ENCODE measurements at places on chromosomes 2 and 18.

- no peak for DNase-seq
These were observed 793.9 kb downstream of the SUCLG1 start for GRCh38 chr2:83665154-83665553.

DNA sequence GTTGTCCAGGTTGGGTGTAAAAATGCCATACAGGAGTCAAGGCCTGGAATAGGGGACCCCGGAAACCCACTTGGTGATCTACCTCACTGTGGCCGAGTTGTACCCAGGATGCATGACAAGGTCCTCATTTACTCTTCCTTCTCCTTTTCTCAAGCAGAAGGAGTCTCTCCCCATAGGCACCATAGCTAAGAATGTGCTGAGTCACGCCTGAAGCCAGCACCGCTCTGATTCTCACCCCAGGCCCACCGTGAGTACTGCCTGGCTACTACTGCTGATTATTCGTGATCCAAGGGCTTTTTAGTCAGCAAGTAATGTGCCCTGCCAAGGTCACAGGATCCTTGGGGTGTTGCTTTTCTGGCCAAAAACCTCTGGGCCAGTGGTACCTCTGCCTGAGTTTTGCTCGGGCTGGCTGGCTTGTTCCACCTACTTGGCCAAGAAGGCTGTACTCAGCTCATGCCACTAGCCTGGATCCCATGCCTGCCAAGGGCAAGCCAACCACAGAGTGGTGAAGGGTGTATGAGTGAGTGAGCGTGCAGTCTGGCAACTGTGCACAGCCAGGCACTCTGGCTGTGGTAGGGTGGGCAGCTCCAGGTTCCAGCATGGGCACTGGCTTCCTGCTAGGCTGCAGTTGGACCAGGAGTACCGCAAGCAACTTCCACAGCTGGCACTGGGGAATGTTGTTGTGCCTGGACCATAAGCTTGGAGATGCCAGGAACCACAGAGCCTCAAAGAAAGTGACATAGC, 650.1 kb upstream of the VRK2 start:
- no peak for DNase-seq

DNA sequence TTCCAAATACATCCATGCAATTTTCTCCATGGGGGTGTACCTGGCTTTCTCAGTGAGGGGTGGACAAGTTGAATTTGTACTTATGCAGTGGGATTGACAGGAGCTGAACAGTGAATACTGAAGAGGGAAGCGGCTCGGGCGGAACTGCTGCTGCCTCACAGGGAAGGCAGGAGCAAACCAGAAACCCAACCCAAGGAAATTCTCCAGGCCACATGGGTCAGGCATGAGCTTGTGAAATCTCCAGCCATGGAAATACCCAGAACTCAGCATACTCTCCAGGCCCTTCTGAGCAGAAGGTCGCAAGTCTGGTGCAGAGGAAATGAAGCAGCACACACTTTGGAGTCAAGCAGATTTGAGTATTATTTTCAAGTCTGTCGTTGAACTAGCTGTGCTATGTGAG, 26.5 kb upstream of the INO80C start:
- no peak for DNase-seq

- no peak for DNase-seq
These were observed 232.0 kb downstream of the SH3BP4 start for GRCh38 chr2:235183786-235184185.

- DNase-seq, result no peak
These were observed 248.7 kb downstream of the ZNF385B start for GRCh38 chr2:179612591-179613298.

- DNase-seq, result no peak
These were observed 222.9 kb upstream of the AGAP1 start for GRCh38 chr2:235270956-235271355.

GRCh38 chr2:214651451-214651850, 158.0 kb downstream of the BARD1 start:
- no peak for DNase-seq

DNA sequence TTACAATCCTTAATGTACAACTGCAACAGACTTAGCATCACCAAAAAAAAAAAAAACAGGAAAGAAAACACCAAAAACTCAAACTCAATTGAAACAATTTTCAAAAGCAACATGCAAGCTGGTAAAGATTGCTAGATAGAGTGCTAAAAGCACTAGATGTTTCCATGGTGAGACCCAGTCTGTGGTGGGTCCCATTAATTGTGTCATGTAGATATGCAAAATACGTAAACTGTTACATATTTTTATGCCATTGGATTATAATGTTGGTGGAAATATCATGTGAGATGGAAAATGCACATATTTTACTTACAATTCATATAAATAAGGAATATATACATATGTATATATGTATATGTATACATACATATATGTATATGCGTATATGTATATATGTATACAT, 30.5 kb downstream of the CSRNP3 start:
- DNase-seq, result no peak

GRCh38 chr2:63992061-63992685, 27.1 kb downstream of the VPS54 start:
- no peak for DNase-seq

DNA sequence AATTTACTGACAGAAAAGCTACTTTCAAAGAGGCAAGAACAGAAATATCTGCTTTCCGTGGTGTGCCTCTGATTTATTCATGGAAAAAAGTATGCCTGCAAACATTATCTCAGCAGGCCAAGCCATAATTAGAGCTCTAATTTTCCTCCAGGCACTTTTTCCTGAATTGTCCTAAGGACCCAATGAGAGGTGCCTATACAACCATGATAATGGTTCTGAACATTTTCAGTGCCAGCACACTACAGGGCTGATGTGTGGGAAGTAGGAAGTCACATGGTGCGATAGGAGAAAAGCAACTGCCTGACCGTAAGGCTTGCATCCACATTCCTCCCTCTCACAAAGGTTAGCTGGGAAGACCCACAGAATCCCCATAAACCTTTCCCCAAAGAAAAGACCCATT, 45.9 kb upstream of the EGR4 start:
- no peak for DNase-seq

GRCh38 chr2:53576166-53576565, 191.4 kb upstream of the CHAC2 start:
- no peak for DNase-seq

DNA sequence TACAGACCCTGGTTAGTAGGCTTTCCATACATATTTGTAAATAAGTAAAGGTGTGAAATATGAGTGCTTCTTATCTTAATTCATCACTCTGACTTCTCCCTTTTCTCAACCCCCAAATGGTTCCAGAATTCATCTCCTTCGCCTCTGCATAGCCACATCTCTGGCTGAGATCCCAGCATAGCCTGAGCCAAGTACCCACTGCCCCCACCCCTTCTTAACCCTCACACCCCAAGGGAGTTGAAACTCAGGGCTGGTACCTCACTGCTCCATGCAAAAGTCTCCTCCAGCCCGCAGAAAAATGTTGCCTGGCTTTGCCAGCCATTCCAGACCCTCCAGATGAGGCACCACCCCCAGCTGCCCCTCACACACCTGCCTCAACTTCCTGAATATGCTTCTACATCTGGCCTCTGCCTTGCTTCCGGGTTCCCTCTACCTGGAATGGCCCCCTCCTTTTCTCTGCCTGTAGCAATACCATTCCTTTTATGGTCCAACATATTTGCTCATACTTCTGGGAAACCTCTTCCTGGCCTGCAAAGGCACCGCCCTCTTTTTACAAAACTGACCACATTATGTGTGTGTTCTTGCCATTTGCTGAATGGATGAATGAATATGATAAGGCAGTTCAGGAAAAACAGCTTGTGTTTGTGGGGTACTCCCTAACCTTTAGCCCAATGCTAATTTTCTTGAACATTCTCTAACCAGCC, 112.8 kb downstream of the CELF4 start:
- no peak for DNase-seq

- DNase-seq, result peak; percentile 28
These were observed 27.3 kb downstream of the GKN2 start for GRCh38 chr2:68925295-68925896.

DNA sequence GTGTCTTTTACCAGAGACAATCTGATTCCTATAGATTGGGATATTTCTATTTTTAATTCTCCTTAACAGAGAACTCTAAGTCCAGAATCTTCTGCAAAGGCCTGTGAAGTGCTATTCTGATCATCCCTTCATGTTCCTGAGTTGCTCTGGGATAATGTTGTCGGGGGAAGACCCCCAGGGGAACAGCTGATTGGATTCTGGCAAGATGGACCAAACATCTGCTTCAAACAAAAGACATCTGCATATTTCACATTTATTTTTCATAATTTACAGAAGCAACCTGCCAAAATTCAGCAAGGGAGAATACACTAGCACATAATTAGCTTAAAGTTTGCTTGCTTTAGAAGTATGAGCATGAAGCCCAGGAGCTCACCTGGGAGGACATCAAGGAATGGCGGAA, 116.0 kb upstream of the ETAA1 start:
- DNase-seq, result no peak

DNA sequence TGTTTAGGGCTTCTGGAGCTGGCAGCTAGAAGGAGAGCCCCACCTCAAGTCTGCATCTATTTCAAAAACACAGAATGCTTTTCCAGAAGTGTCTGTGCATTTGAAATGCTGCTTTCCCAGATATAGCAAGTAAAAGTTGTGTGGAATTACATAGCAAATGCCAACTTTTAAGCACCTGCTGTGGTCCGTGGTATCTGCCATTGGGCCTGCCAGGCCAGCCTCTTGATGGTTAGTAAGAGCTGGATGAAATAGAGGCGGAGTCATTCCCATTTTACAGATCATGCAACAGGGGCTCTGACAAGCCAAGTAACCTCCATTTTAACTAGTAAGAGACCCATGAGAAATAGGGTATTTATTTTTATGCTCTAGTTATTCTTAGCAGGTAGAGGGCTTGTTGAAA, 61.6 kb downstream of the MGAT5 start:
- no peak for DNase-seq

GRCh38 chr2:197294260-197294659, 16.3 kb downstream of the ANKRD44 start:
- no peak for DNase-seq

GRCh38 chr2:111226876-111227700, 106.4 kb downstream of the BCL2L11 start:
- DNase-seq, result no peak

GRCh38 chr2:128298846-128299507, 19.7 kb downstream of the HS6ST1 start:
- DNase-seq, result no peak

- no peak for DNase-seq
These were observed 49.7 kb downstream of the RIF1 start for GRCh38 chr2:151459358-151459757.

- no peak for DNase-seq
These were observed 30.7 kb downstream of the PTRHD1 start for GRCh38 chr2:24762518-24762917.

GRCh38 chr2:17470855-17471641, 47.2 kb downstream of the RAD51AP2 start:
- DNase-seq, result no peak

DNA sequence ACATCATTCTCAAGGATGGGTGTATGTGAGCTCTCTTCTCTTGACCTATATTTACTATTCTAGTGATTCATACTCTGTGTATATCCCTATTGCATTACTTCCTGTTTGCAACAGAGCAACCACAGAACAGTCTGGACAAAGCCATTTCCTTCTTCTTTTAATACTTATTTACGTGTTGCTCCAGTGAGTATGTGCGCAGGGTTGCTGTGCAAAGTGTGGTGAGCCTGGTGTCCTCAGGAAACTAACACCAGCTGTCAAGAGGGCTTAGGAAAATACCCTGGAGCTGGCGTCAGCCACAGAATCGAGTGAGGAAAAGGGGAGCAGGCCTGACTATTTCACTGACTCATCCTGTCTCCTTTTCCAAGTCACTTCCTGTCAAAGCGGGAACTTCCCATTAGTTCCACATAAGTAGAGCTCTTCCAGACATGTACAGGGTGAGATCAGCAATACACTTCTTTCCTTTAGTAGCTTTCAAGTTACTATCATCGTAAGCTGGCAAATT, 214.1 kb upstream of the COPS8 start:
- DNase-seq, result no peak

GRCh38 chr2:42132191-42132965, 36.8 kb upstream of the EML4 start:
- no peak for DNase-seq

- no peak for DNase-seq
These were observed 186.6 kb upstream of the HAAO start for GRCh38 chr2:42978887-42979415.

GRCh38 chr2:85893428-85894258, 4.9 kb upstream of the ST3GAL5 start:
- DNase-seq, result no peak

DNA sequence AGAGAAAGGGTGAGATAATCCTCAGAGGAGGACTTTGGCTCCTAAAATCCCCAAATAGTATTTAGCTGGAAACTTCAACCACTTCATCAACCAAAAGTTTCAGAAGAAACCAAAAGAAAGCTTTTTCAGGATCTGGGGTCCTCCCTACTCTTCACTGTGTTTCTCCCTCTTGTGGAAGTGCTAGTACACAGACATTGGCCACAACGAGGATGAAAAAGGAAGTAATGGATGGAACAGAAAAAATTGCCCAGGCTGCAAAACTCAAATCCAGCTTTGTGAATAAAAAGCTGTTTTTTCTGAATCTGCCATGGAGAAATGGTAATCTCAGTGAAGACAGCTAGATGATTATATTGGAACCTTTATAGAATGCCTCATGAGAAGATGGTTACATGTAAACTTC, 4.0 kb downstream of the PID1 start:
- no peak for DNase-seq

DNA sequence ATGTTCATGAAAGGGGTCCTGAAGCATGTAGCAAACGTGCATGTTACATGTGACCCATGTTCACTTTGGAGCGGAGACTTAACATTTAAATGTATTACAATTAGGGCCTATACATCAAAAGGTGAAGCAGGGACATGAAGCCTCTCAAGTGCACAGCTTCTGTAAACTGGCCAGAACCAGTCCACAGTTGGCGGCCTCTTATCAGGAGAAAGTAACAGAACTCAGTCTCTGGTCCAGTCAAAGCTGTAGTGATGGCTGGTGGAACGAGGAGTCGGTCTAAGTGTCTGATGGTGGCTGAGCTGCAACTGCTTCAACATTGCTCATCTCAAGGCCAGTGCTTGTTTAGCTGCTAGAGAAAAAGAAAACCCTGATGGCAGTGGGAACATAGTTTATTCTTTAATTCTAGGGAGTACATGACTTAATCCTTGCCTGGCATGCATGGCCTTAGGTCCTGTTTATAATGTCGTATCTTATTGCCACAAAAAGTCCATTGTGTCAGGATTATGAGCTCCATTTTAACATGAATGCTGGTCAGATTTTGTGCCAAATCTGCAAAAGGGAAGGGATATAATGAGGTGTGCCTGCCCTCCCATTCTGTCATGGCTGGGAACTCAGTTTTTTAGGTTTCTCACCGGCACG, 22.2 kb upstream of the YES1 start:
- DNase-seq, result no peak

- no peak for DNase-seq
These were observed 58.1 kb upstream of the ERBB4 start for GRCh38 chr2:212596688-212597087.

DNA sequence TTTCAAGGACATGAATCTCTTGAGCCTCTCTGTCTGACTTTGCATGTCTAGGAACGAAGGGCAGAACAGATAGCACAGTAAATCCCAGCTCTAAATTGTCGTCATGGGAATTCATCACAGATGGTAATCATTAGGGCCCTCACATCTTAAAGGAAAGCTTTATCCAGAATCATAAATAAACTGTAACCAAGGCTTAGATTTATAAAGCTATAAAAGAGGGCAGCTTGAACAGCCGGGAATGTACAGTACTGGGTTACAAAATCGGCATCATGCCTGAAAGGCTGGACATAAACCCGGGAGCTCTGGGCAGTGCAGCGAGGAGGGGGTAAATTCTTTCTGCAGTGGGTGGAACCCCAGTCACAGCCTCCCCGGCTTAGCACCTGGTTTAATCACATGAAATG, 144.4 kb downstream of the GFPT1 start:
- DNase-seq, result no peak

Data from spinal cord (tissue), 10 donors.